ENCODE measurements at places on chromosomes 6 and 20.

DNA sequence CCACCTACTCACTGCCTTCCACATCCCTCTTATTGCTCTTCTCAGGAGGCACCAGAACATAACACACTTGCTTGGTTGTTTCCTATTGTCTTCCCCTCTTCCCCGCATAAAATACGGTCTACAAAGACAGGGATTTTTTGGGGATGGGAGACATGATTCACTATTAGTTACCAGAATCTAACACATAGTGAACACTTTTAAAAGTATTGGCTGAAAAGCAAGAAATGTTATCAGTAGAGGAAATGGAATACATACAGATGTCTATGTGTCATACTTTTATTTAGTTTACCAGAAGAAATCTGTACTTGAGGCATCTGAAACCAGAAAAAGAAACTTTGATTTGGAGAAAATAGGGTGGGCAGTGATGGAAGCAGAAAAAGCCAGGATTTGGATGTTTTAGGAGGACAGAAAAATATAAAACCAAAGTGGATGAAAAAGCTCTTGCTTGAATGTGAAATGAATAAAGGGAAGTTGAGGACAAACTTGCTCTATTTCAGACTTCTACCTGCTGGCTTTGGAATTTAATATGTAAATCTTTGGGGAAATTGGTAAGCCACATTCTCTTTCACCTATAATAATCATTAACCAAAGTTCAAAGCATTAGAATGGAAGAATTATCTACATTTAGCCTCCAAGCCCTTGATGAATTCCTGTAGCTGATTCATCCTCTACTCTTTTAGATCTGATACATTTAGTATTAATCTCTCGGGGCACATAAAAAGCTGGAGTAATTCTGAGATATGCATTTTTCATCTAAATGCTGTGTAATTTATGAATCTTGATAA, 82.6 kb downstream of the DOK5 start:
- no peak for DNase-seq

DNA sequence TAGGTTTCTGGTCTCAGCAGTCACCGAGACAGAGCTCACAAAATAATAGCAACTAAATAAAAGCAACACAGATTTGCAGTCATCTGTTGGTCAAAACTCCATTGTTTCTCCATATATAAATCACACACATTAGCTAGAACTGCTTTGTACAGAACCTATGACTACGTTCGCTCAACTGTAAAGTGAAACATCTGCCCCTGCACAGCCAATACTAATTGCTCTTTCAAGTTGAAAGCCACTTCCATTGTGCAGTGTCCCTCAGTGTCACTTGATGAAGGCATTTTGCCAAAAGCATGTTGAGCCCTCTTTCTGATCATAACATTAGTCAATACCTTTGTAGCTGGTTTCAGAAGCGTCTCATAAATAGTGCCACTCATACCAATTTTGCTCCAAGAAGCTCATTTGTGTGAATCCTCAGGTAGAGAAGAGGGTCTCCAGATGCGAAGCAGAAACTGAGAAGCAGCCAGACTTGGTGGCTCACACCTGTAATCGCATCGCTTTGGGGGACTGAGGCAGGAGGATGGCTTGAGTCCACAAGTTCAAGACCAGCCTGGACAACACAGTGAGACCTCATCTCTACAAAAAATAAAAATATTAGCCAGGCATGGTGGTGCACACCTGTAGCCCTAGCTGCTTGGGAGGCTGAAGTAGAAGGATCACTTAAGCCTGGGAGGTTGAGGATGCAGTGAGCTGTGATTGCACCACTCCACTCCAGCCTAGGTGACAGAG, 68.9 kb downstream of the PERP start:
- no peak for DNase-seq

DNA sequence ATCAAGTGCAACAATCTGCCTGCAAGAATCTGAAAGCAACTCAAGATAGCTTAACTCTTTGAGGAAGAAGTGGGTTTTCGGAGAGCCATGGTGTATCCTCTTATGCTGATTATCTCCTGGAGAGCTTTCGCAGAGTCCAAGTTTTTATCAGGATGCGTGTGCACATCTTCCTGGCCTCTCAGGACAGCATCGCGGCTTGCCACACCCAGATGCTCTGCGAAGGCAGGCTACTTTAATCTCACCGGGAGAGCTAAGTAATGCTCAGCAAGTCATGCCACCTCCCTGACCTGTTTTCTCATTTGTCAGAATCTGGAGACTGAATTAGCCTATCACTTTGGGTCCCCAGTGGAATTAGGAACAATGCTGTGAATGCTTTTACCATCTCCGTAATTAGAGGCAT, 52.9 kb downstream of the TTI1 start:
- DNase-seq, result no peak

- no peak for DNase-seq
Observed at GRCh38 chr20:13995086-13995665, at the start of gene MACROD2. MACROD2 (plus strand) TSS chr20:13995516.

GRCh38 chr20:58712151-58712791, 19.7 kb downstream of the NPEPL1 start:
- no peak for DNase-seq
